Dermis microvascular lymphatic vessel endothelial cell (primary cell): ENCODE measurements at places on chromosomes 13 and 19.

- no peak for DNase-seq
These were observed 25.1 kb downstream of the VSTM2B start for GRCh38 chr19:29550896-29551295.

GRCh38 chr19:5934774-5935472 lies 20.9 kb downstream of the CAPS start:
- DNase-seq: peak; percentile 72

- DNase-seq: no peak
These were observed 8.4 kb upstream of the SIGLEC6 start for GRCh38 chr19:51539821-51540366.

GRCh38 chr19:48810151-48810550 lies 678 bp downstream of the BCAT2 start:
- DNase-seq: no peak

DNA sequence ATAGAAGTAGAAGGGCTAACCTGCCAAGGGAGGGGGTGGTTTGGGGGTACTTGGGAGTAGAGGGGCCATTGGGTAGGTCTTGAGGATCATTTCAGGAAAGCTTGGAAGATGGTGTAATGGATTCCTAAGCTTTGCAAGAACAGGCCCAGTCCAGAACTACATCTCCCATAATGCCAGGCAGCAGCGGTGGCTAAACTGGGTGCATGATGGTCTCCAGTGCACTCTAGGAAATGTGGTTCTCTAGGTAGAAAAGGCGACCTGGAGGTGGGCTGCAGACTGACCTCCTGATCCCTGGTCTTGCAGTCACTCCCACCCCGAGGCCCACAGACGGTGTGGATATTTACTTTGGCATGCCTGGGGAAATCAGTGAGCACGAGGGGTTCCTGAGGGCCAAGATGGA lies 3.8 kb downstream of the APLP1 start:
- DNase-seq: no peak

GRCh38 chr19:29771708-29772414 lies 39.9 kb upstream of the CCNE1 start:
- no peak for DNase-seq

DNA sequence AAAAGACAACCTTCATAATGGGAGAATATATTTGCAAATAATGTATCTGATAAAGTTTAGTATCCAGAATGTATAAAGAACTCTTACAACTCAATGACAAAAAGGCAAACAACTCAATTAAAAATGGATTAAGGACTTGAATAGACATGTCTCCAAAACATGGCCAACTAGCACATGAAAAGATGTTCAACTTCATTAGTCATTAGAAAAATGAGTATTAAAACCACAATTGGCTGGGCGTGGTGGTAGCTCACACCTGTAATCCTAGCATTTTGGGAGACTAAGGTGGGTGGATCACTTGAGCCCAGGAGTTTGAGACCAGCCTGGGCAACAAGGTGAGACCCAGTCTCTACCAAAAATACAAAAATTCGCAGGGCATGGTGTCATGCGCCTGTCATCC lies 18.8 kb upstream of the ZMYM5 start:
- no peak for DNase-seq

GRCh38 chr19:35347171-35347929 lies at the start of gene FFAR1:
Gene FFAR1, plus strand, starts transcription at chr19:35347902. Its CDS starts 3,650 bp downstream, at chr19:35351552.
- DNase-seq: no peak

- DNase-seq: no peak
These were observed 389.3 kb downstream of the DACH1 start for GRCh38 chr13:71477735-71478134.

- DNase-seq: no peak
These were observed 153.6 kb upstream of the TMTC4 start for GRCh38 chr13:100828226-100828625.

GRCh38 chr19:45076029-45076850 lies at the start of gene ZNF296:
Gene ZNF296, minus strand, starts transcription at chr19:45076478. Its CDS starts 105 bp downstream, at chr19:45076373.
- DNase-seq: no peak

DNA sequence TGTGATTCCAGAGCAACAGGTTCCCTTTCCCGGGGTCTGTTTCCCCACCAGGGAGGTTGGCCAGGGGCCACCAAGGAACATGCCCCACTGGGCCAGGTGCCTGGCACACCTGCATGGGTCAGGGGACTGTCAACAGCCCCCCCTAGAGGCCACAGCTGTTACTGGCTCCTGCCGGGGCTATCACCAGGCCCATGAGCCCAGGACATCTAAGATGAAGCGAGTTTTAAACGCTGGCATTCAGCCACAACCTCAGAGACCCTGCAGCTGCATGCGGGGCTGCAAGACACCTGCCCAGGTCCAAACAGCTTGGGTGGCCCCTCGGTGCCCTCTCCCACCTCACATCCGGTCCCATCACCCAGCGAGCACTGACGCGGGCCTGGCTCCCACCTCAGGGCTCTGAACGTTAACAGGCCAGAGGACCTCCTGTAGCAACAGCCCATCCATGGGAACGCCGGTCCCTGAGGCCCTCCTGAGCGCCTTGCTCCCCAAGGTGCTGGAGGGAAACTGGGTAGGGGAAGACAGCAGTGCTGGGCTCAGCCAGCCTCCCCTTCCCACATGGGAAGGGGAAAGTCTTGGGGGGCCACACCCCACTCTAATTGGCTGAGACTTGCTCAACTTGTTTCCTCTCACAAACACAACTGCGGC lies 12.0 kb downstream of the KHSRP start:
- no peak for DNase-seq

GRCh38 chr13:40558656-40559055 lies 107.8 kb downstream of the FOXO1 start:
- DNase-seq: peak; percentile 94

DNA sequence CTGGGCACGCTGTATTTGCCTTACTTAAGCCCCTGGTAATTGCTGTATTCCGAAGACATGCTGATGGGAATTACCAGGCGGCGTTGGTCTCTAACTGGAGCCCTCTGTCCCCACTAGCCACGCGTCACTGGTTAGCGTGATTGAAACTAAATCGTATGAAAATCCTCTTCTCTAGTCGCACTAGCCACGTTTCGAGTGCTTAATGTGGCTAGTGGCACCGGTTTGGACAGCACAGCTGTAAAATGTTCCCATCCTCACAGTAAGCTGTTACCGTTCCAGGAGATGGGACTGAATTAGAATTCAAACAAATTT lies 676 bp downstream of the BRCA2 start:
- DNase-seq: no peak

GRCh38 chr13:49536144-49536873 lies 40.6 kb downstream of the PHF11 start:
- DNase-seq: no peak

- no peak for DNase-seq
These were observed 167.6 kb downstream of the B3GLCT start for GRCh38 chr13:31367410-31367809.

DNA sequence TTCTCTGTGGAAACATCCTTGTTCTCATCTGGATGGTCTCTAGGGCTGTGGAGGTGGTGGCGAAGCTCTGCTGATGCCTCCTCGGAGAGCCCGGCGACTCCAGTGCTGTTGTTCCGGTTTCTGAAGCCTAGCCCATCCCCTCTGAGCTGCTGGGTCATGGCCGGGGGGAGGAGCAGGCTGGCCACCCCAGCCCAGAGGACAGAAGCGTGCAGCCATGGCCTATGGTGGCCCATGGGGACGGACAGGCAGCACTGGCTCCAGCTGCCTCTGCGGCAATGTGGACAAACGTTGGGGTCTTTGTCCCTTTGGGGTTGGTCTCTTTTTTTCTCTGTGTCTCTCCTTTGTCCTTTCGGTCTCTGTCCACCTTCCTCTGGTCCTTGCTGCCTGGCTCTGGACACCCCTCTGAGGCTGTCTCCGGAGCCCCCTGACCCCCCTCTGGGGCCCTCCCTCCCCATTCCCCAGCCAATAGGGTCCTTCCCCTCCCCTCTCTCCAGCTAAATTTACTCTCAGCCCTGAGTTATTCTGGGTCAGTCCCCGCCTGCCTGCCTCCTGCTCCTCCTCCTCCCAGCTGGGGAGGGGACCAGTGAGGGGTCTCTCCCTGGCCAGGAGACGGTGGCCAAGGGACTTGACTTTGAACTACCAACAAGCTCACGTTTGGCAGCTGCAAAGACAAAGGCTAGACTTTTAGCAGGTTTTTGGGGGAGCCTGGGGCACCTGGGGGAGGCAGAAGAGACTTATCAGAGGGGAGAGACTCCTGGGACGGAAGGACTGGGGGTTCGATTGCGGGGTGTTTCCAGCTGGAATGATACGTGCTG lies at the start of gene HRC:
Gene HRC (minus strand): TSS at position 392 of the 815 bp plus-strand sequence. CDS start 159 bp downstream, at position 233.
- DNase-seq: no peak

- no peak for DNase-seq
These were observed 46.8 kb downstream of the PTPRS start for GRCh38 chr19:5293612-5294378.

DNA sequence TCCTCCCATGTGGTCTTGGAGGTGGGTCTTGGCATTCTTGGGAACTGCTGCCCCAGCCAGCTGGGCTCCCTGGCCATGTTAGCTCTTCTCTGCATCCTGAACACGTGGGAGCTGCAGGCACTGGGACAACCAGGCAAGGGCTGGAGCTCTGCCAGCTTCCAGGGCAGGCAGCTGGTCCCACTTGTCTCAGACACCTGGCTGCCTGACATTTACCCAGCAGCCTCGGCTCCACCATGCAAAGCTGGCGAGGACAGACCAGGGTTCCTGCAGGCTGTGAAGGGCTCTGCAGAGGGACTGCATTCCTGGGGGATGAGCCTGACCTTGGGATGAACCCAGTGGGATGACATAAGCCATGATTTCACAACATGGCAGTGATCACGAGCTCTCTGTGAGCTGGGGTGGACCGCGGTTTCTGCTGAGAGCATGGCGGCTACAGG lies 99.0 kb upstream of the TSHZ3 start:
- DNase-seq: no peak

DNA sequence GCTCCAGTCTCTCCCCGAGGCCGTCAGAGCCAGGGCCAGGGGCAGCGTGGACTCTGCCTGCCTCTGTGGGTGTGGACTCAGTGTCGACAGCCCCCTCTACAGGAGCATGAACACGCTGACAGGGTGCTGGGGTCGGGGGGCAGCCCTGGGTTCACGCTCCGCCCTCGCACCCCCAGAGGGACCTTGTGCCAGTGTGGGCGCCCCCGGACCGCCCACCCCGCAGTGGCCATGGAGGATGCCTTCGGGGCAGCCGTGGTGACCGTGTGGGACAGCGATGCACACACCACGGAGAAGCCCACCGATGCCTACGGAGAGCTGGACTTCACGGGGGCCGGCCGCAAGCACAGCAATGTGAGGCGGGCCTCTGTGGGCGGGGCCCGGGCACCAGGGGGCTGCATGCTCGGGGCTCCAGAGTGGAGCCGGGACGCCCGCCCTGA lies 8.3 kb downstream of the TRPM4 start:
- DNase-seq: no peak
